ENCODE measurements at places on chromosomes 11 and 22. TPM values are rescaled to one million over a fixed set of nuclear protein-coding genes. Genes with fewer than 3 reads are reported as not detected.

The SLC43A3 gene
- 44.3 TPM for total RNA-seq

DNA sequence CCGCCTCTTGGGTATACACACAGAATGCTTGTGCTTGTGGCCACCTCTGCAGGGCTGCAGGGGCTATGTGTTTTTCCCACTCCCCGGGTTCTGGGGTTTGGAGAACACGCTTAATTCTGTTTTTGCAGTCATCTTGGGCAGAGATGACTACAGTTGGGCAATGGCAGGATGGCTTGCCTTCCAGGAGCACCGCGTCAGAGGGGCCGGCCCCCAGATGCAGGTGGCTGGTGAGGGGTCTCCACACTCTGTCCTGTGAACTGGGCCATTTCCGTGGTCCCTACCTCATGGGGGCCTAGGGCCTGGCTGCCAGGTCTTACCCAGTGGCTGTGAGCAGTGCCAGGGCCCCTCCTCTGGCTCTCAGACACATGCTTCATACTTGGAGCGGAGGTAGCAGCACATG is 68.3 kb downstream of the CTTN start:
- no peak for DNase-seq

DNA sequence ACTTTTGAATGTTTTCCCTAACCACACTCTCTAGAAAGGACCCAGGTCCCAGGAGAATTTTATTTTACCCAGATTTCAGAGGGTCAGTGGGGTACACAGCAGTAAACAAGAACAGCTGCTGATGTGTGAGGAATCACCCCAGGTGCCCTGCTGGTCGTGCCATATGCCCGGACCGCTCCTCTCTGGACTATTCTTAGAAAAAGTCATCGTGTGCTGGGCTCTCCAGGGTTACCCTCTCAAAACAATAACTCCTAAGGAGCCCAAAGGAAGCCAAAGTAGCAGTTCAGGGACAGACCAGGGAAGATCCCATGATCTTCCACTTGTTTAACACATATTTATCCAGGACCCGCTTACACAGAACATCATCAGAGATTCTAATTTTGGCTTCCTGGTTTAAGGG is 29.7 kb downstream of the LRP4 start:
- no peak for DNase-seq

The SERHL2 gene
- total RNA-seq: 2.2 TPM

- DNase-seq: no peak
These were observed 104.9 kb downstream of the BCR start for GRCh38 chr22:23285236-23285635.
